ENCODE measurements at places on chromosomes 12 and 14. TPM values are rescaled to one million over a fixed set of nuclear protein-coding genes. Genes with fewer than 3 reads are reported as not detected.

DNA sequence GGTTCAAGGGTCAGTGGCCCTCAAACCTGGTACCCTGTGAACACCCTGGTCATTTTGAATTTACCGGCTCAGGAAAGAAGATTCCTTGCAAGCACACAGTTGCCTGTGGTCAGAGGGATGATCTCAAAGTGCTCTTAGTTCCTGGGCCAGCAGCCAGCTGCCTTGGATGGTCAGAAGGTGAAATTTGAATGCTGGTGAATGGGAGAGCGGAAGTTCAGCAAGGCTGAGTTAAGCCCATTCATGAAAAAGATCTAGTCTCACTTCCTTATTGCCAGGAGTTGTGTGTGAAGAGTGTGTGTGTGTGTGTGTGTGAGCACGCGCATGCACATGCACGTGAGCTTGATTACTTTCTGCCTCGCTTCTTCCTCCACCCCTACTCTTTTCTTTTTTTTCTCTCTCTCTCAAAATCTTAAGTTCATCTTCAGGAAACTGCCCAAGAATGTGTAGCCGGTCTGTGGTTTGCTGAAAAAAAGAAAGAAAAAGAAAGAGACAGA is 155.5 kb upstream of the CCND2 start:
- H3K27me3 ChIP-seq = no peaks in the 10 kb centered on the region
- DNase-seq = no peak
- H3K4me3 ChIP-seq = peak overlapping the region; percentile 73
- H3K36me3 ChIP-seq = no peaks in the 10 kb centered on the region
- peak overlapping the region; percentile 89 for H3K27ac ChIP-seq
- peaks cover 60% of the 10 kb centered on the region for H3K4me1 ChIP-seq

KRT4 gene
- total RNA-seq = not detected

- H3K4me3 ChIP-seq = no peak overlapping the region
- DNase-seq = peak; percentile 60
- H3K36me3 ChIP-seq = peaks cover 28% of the 10 kb centered on the region
- no peak overlapping the region for H3K27ac ChIP-seq
- peaks cover 44% of the 10 kb centered on the region for H3K4me1 ChIP-seq
- no peaks in the 10 kb centered on the region for H3K27me3 ChIP-seq
Observed at GRCh38 chr12:56154246-56154771, 1.9 kb downstream of the MYL6B start.

ABHD12B gene
- not detected for total RNA-seq

TDG gene
- 76.4 TPM for total RNA-seq

TAS2R14 gene
- 2.7 TPM for total RNA-seq

NFE2 gene
- not detected for total RNA-seq

- H3K4me1 ChIP-seq = peaks cover 3% of the 10 kb centered on the region
- no peaks in the 10 kb centered on the region for H3K27me3 ChIP-seq
- DNase-seq = no peak
- no peak overlapping the region for H3K27ac ChIP-seq
- H3K36me3 ChIP-seq = no peaks in the 10 kb centered on the region
Observed at GRCh38 chr12:126506426-126507182, 1441.4 kb downstream of the AACS start.

GRCh38 chr14:87076922-87077321 is 916.1 kb downstream of the GALC start:
- no peak overlapping the region for H3K27ac ChIP-seq
- H3K4me3 ChIP-seq = no peak overlapping the region
- H3K27me3 ChIP-seq = no peaks in the 10 kb centered on the region
- H3K4me1 ChIP-seq = no peaks in the 10 kb centered on the region

ANKRD52 gene
- total RNA-seq = 69.0 TPM

SERPINA10 gene
- total RNA-seq = not detected

Measured in activated CD4-positive, alpha-beta T cell treated with anti-CD3 and anti-CD28 coated beads, Interleukin-2, amount 10 ng/mL, durations not matched to agents 24 days and 14 days (primary cell).